CD14-positive monocyte (primary cell): ENCODE measurements at places on chromosomes 6 and 20. TPM values are rescaled to one million over a fixed set of nuclear protein-coding genes. Genes with fewer than 3 reads are reported as not detected.

Gene PTCRA
- 0.27 TPM in 1 of 2 replicates, not detected in the other for polyA plus RNA-seq

Gene SERINC1
- 15.6 and 38.9 TPM in 2 replicates for polyA plus RNA-seq

Gene SLC26A8
- polyA plus RNA-seq: 0.52 TPM

- H3K27ac ChIP-seq: no peak overlapping the region
- DNase-seq: no peak
- H3K36me3 ChIP-seq: no peaks in the 10 kb centered on the region
- no peak overlapping the region for H3K4me3 ChIP-seq
- no peaks in the 10 kb centered on the region for H3K4me1 ChIP-seq
Observed at GRCh38 chr6:14187406-14187805, 69.8 kb downstream of the CD83 start.

DNA sequence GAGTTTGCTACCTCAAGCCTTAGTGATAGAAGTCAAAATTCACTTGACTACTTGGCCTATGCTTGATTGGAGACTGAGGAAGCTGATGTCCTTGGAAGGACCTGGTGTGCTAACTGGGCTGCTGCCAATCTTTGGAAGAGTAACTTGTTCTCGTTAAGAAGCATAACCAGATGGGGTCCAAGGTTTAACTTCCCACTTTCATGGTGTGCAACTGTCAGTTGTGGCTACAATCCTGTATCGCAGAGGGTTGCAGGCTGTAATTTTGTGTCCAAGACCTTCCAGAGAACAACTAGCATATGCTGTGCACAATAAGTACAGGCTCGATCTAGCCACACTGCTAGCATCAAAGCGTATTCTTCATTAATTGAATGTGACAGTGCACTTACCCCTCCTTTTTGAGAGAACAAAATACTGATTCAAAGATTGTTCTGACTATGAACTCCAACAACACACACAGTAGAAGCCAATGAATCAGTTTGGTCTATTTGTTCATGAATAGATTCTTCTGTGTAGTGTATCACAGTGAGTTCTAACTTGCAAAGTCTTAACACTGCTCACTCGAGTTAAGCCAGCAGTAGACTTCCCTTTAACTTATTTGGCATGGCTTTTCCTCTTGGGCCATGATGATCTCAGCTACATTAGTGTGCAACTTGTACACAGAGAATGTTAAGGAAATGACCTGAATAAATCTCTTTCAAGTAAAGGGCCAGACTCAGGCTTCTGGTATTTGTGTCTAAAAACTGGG lies 15.8 kb upstream of the PLCB1 start:
- H3K27ac ChIP-seq: no peak overlapping the region
- no peak for DNase-seq
- H3K27me3 ChIP-seq: no peaks in the 10 kb centered on the region
- no peaks in the 10 kb centered on the region for H3K36me3 ChIP-seq
- no peaks in the 10 kb centered on the region for H3K4me1 ChIP-seq

- no peak overlapping the region for H3K4me3 ChIP-seq
- peaks cover 35% of the 10 kb centered on the region for H3K4me1 ChIP-seq
- peaks cover 68% of the 10 kb centered on the region for H3K27me3 ChIP-seq
- H3K27ac ChIP-seq: no peak overlapping the region
- H3K36me3 ChIP-seq: no peaks in the 10 kb centered on the region
Observed at GRCh38 chr6:44002593-44003344, 124.5 kb downstream of the MRPL14 start.
